ENCODE measurements at places on chromosomes 7 and 10.

DNA sequence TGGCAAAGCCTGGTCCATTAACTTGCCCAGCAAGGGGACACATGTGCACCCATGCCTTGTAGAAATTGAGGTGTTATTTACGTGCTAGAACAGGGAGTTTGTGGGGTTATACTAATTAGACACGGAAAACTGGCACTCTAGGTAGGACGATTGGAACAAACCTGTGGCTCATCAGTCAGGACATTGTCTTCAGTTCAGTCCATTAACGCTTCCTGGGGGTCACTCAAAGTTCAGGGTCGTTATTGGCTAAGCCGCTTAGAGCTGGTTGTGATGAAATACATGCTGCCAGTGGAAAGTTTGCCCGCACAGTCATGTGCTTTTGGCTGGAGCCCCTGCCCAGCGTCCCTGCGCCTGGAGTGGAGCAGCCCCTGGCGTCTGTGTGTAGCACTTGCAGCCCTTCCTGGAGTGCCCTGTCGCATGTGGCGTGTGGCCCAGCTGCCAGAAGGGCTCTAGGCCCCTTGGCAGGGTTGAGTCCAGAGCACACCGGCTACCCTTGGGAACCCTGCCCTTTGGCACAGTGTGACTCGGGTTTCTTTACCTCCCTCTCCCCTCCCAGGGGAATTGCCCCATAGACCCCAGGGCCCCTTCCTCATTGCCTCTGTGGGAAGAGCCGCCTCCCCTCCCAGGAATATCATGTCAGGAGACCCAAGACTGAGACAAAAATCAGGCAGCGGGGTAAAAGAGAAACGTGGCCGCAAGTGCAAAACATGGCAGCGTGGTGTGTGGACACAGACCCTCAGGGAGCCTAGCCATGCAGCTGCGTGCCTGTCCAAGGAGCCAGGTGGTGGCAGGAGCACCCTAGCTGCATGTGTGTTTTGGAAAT lies 9.8 kb downstream of the ZNF775 start:
- no peak for DNase-seq

DNA sequence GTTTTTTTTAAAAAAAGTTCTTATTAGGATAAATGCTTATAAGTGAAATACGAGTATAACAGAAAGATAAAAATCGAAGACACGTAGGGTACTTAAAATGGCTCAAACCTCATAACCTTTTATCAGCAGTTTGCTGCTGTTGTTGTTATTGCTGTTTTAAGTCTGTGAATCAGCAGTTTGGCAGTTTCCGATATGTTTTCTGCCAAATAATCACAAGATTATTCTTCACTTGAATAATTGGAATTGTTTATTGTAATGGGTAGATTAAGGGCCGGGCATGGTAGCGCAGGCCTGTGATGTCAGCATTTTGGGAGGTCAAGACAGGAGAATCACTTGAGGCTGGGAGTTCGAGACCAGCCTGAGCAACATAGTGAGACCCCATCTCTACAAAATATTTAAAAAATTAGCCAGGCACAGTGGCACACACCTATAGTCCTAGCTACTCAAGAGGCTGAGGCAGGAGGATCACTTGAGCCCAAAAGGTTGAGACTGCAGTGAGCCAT lies 177.6 kb downstream of the VTI1A start:
- no peak for DNase-seq

DNA sequence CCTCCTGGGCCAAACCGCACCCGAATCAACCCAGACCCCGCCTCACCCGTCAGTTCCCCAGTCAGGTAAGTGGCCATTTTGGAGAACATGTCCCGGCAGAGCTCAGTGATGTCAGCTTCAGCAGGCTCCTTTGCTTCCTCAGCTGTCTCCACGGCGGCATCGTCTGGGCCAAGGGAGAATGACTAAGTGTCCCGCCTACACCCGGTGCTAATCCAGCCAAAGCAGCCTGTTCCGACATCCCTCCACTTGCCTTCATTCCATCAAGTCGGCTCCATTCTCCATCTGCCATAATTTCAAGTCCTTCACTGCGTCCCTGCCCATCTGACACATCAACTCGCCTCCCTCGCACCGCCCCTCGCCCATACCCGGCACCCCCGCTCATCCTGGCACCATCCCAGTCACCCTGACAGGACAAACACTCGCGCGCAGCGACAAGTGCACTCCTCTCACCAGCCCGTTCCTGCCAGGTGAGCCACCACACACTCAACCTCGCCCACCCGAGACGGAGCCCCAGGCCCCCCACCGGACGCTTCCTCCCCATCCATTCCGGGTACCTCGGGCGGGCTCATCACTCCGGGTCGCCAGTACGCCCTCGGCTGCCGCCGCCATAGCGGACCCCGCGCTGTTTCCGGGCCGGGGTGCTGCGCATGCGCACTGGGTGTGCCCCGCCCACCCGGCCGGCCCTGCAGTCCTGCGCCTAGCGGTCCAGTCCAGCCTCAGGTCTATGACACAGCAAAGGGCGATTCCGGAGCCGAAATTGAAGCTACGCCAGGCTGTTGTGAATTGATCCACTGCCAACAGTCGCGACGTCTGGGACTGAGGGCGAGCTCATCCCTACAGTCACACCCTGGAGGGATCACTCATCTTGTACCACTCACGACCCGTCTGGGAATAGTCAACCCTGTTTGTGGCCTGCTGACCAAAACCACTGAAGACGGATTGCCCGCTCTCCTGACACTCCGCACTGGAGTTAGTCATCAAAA lies at the start of gene BLOC1S2:
Gene BLOC1S2 (minus strand): TSS at position 630 of the 983 bp plus-strand sequence. CDS start 21 bp downstream, at position 609.
- peak; percentile 90 for DNase-seq

DNA sequence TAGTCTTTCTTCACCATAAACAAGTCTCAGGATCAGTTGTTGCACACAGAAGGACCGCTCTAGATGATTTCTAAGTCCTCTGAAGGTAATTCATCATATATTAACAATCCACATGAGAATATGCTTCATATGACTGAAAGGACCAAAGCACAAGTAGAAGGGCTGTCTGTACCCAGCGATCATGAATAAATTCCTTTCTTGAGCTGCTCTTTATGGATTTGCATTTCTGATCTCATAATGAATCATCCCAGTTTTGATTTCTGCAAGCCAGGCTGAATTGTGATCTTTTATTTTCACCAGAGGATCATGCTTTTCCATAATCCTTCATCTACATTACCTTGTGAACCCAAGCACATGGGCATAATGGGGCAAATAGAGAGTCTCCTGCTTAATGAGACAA lies 675.6 kb downstream of the MAGI2 start:
- peak; percentile 23 for DNase-seq

DNA sequence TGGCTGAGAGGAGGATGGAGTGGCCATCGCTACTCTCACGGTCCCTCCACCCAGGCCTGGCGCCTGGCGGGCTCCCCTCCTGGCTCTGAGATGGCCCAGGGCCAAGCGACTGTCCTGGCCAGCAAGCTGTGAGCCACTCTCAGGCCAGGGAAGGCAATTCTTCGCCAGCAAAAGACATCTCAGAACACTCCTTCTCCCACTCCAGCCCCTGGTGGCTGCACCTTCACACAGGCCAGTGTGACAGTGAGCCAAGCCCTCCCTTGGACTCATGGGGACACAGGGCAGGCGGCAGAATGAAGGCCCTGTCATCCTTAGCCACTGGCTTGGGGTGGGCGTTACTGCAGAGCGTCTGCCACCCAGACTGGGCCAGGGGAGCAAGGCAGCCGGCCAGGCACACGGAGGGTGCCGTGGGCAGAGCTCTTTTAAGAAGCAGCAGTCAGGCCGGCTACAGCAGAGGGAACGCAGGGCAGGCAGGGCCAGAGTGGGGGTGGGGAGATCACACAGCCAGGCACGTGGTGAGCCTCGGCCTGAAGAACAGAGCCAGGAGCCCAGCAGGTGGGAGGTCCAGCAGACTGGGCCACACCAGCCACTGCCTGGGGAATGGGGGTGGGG lies 14.4 kb downstream of the STK32C start:
- DNase-seq: no peak

GRCh38 chr7:29488977-29489376 lies 74.7 kb upstream of the PRR15 start:
- peak; percentile 89 for DNase-seq

GRCh38 chr7:1665549-1666316 lies 4.3 kb upstream of the ELFN1 start:
- no peak for DNase-seq

All from EL (cell line).